ENCODE measurements at places on chromosomes 3 and 15. TPM values are rescaled to one million over a fixed set of nuclear protein-coding genes. Genes with fewer than 3 reads are reported as not detected.

GRCh38 chr15:31280046-31280830 lies 46.4 kb upstream of the KLF13 start:
- no peak for DNase-seq

DNA sequence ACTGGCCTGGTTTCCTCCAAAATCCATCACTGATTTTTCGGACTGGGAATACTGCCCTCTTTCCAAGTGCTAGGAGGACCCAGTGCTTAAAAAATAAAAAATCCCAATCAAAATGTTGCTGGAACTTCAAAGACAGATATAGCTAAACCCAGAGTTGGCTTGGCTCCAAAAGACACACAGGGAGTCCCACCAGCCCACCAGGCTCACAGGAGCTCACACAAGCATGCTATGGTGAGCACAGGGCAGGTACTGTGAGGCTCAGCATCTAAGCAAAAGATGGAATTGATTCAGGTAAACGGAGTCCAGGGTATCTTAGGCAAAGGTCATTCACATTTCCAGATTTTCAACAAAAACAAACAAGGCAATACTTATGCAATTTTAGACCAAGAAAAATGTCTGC lies 3.7 kb downstream of the TRANK1 start:
- no peak for DNase-seq

- no peak for DNase-seq
Observed at GRCh38 chr3:154225536-154225935, 98.8 kb downstream of the DHX36 start.

DNA sequence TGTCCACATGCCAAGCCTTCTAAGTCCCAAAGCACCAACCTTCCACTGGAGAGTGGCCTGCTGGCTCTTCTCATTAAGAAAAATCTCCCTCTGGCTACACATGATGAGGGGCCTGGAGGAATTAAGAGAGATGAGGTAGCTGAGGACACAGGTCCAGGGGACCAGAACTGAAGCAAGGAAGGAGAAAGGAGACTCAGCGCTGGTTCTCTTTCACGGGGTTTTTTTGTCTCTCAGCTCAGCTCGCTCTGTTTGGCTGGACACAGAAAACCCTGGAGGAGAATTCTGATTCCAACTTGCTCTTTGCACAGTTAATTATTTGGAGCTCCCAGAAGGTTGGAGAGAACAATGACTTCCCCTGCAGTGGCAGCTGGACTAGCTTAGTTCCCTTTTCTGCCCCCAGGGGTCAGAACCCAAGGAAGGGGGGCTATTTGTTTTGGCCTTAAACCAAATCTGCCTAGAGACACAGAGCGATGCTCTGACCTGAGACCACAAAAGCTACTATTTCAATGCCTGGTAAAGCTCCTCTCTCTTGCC lies 507.6 kb downstream of the FHIT start:
- no peak for DNase-seq

DNA sequence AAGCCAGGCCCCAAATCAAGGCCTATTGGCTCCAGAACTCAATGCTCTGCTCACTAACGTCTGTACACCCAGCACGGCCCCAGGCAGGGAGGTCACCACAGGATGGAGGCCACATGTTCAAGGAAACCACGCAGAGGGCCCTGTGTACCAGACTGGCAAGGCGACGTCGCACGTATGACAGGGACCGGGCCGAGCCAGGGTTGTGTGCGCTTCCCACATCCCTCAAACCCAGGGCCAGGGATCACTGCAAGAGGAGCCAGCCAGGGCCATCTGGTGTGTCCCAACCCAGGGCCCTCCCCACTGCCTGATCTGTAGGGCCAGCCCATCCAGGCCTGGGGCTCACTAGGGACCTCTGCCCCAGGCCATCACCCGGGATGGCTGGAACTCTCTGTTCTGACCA lies 62.0 kb downstream of the ZNF445 start:
- no peak for DNase-seq

GRCh38 chr3:126167566-126167965 lies 12.8 kb downstream of the ALDH1L1 start:
- DNase-seq: no peak

- no peak for DNase-seq
Observed at GRCh38 chr3:177810162-177810623, 612.9 kb upstream of the TBL1XR1 start.

DNA sequence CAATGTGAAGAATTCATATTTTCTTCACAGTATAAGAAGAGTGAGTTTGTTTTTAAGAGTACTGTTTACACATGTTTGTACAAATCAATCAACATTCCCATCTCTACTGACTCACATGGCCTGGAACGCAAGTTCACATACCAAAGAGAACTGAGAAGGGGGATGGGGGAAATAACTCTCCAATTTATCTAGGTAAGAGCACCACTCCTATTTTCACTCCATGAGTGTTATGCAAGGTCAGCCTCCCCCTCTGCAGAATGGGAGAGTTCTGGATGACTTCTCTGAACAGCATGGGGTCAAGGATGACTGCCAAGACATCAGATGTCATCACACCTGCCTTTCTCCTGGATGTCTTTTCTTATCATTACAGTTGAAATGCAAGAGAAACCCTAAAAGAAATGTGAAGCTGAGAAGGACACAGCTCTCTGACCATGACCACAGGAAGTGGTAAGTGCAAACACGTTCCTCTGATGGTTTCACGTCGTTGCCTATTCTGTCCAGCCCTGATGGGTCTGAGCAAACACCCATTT lies 95.2 kb downstream of the SEMA6D start:
- no peak for DNase-seq

- no peak for DNase-seq
Observed at GRCh38 chr15:25767356-25768151, 95.6 kb downstream of the ATP10A start.

GRCh38 chr15:78004919-78005634 lies 72.4 kb downstream of the TBC1D2B start:
- DNase-seq: no peak

DNA sequence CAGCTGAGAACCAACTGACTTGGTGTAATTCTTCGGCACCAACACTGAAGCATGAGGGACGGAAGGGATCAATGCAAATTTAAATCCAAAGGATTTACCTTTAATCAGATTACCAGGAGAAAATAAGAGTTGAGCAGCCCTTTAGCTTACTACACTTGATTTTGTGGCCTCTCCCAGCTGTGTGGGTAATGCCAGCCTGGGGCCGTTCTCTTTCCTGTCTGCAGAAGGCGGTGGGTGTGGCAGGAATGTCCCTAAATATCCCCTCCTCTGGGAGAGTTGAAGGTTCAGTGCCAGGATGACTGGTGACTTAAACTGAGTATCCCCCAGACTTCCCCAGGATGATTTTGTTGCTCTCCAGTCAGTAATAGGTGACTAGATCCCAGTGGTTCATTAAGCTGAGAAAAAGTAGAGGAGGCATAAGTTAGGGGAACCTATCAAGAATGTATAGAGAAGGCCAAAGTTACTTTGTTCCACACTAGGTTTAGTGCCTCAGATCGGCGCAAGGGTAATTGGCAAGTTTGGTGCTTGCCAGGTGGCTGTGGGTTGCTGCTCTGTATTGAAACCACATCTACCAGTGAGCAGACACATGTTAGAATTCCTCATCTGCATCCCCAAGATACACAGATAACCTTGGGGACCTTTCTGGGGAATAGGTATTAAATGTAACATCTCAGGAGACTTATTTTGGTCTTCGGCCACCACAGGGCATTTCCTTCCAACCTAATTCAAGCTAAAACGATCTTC lies 23.1 kb downstream of the MAPKBP1 start:
- no peak for DNase-seq

DNA sequence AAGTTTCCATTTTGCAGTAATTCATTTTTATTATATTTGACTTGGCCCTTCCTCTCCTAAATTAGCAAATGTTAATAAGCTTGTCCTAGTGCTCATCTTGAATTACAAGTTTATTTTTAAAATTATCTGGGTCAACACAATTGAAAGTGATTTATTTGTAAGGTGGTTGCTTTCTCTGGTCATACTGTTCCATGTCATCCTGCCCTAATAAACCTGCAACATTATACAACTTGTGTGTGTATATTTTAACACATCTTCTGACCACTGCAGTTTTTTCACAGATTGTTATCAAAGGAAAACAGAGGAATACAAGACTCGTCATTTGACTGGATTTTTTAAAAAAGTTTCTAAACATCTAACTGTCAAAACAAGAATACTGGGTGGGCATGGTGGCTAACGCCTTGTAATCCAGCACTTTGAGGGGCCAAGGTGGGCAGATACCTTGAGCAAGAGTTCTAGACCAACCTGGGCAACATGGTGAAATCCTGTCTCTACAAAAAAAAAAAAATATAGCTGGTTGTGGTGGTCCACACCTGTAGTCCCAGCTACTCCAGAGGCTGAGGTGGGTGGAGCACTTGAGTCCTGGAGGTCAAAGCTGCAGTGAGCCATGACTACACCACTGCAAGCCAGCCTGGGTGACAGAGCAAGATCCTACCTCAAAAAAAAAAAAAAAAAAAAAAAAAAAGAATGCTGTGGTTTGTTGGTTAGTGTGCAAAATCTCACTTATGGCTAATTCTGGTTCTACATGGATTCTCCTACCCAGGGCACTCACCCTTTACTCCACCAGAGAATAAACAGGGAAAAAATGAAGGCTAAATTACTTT lies 5.0 kb upstream of the LRRFIP2 start:
- DNase-seq: no peak

DNA sequence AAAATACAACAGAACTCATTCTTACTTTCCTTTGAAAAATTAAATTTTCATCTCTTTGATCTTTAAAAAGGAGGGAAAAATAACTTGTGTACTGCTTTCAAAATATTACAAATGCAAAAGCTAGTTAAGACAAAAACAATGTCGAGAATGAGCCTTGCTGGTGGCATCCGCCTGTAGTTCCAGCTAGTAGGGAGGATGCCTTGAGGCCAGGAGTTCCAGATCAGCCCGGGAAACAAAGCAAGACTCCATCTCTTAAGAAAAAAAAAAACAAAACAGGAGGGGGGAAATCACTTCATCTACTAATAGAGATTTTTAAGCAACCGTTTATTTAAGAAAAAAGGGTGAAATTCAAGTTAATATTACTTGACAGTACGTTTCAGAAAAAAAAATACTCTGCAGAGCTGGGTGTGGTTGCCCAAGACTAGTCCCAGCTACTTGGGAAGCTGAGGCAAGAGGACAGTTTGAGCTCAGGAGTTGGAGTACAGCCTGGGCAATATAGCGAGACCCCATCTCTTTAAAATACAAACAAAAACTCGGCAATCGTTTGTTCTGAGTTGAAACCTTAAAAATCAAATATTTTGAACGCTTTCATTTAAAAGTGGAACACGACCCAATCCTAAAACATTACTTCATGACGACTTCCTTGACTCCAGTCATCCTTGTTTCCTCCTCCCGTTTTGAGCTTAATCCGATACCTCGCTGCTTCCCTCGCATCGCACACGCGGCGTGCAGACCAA lies 1.2 kb downstream of the KPNA1 start:
- no peak for DNase-seq

- no peak for DNase-seq
Observed at GRCh38 chr15:78987556-78988360, 42.9 kb upstream of the CTSH start.

DNA sequence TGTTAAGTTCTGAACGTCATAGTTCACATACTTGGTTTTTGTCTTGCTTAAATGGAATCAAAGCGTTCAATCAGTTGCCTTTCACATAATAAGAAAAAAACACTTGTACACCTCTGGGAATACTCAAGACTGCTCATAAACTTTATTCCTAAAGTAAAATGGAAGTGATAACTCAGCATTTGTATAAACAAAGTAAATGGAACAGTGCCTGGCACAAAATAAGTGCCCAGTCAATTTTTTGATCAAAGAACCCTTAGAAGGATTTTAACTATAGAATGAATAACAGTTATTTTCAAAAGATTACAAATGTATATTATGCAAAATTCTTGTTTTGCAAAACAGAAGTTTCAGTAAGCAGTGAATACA lies 1.3 kb downstream of the RAB5A start:
- no peak for DNase-seq

DNA sequence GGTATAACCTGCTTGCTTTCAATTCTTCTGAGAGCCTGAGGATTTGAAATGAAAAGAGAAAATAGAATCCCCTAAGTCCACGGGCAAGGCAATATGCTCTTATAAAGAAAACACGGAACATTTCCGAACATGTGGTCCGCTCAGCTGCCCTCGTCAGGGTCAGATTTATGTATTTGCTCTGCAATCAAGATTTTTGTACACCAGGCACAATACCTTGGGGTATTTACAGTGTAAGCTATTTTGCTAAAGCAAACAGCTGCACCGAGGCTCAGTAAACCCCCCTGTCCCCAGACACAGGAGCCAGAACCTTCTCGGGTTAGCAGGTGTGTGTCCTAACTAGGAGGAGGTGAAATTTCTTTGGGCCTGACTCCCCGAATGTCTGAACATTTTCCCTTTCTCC lies 155.8 kb upstream of the LRIG1 start:
- DNase-seq: no peak

DNA sequence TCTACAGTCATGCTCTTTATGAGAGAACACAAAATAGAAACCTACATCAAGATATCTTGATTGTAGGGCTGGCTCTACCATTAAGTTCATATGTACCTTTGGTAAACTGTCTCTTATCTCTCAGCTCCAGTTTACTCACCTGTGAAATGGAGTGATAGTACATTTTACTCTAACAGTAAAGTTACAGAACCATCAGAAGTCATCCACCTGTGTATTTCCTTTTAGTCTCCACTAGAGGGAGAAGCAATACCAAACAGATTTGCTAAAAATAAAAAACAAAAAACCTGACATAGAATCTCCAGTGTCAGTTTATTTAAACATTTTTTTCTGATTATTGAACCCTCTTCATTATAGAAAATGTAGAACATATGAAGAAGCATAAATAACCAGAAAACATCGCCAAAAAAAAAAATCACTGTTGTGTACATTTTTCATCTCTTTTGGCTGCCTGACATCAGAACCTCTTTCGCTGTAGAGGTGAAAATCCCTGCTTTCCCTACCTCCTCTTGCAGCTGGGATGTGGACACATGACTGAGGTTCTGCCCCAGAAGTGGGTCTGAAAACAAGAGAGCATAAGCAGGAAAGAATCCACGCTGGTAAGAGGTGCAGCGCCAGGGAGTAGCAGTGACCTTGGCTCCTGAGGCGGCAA lies 48.7 kb upstream of the WDR72 start:
- DNase-seq: no peak

GRCh38 chr3:188269040-188269439 lies 115.1 kb downstream of the LPP start:
- DNase-seq: no peak

- no peak for DNase-seq
Observed at GRCh38 chr3:100063929-100064461, 50.3 kb downstream of the FILIP1L start.

The CLDN18 gene
- total RNA-seq: 0.28 TPM

The RBP2 gene
- total RNA-seq: 0.09 TPM

The ZBED2 gene
- total RNA-seq: 52.2 TPM

The NMD3 gene
- total RNA-seq: 35.1 TPM

The GOLGA8T gene
- total RNA-seq: 0.19 TPM

The TMC3 gene
- total RNA-seq: under 0.01 TPM

The APOD gene
- total RNA-seq: 2.9 TPM
